ENCODE measurements at places on chromosomes 6 and 20. TPM values are rescaled to one million over a fixed set of nuclear protein-coding genes. Genes with fewer than 3 reads are reported as not detected.

- no peak overlapping the region for H3K4me3 ChIP-seq
- H3K4me1 ChIP-seq, result no peaks in the 10 kb centered on the region
- no peak overlapping the region for H3K27ac ChIP-seq
- H3K36me3 ChIP-seq, result peaks cover 5% of the 10 kb centered on the region
- H3K27me3 ChIP-seq, result no peaks in the 10 kb centered on the region
These were observed 300.1 kb downstream of the GMDS start for GRCh38 chr6:1945235-1945832.

DNA sequence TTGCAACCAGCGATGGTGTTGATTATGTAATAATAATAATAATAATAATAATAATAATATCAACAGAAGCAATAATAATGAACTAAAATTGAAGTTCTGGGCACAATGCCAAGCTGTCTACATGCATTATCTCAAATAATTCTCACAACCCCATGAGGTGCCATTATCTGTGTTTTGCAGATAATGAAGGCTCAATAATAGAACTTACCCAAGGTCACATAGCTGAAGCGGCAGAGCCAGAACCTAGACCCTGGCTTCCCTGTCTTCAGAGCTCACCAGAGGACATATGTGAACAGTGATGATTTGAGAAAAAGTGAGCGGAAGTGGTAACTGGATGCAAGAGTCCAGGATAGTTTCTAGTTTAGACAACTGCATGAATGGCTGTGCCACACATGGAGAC is 91.0 kb downstream of the HIVEP1 start:
- no peak overlapping the region for H3K27ac ChIP-seq
- peaks cover 40% of the 10 kb centered on the region for H3K36me3 ChIP-seq
- peaks cover 22% of the 10 kb centered on the region for H3K4me1 ChIP-seq
- DNase-seq, result no peak
- no peaks in the 10 kb centered on the region for H3K27me3 ChIP-seq
- H3K4me3 ChIP-seq, result no peak overlapping the region

GRCh38 chr6:112931832-112932231 is 584.7 kb downstream of the RFPL4B start:
- no peak overlapping the region for H3K4me3 ChIP-seq
- no peak for DNase-seq
- no peaks in the 10 kb centered on the region for H3K4me1 ChIP-seq

DNA sequence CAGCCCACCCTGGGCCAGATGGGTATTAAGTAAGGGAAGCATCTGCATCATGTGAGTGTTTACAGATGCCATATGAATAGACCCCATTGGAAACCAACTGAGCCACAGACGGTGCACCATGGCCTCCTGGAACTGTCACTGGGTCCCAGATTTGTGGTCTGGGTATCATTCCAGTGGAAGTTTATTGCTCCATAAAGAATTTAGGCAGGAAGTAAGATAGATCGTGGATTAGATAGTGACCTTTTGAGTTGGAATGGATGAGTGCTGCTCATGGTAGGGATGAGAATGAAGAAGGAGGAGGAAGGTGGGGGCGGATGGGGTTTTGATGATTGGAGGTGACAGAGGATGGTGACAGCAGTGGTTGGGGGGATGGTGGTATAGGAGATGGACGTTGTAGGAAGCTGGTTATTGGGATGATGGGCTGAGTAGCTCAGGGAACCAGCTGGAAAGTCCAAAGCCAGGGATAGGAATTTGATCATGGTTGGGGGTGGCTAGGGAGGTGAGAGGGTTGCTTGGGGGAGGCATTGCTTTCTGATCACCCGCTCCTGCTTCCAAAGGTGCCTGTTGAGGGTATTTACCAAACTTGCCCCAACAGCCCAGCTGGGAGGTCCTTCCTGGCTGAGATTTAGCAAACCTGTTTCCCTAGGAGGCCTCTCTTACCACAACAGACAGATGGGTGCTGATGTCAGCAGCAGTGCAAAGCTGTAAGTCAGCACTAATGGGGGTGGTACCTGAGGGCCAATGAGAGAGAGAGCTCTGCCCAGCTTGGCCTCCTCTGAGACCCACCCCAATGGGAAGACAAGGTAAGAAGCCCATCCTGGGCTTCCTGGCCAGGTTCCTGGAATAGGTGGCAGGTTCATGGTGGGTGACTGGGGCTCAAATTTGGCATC is 78.0 kb downstream of the VEGFA start:
- no peak overlapping the region for H3K4me3 ChIP-seq
- no peaks in the 10 kb centered on the region for H3K4me1 ChIP-seq
- no peaks in the 10 kb centered on the region for H3K27me3 ChIP-seq
- DNase-seq, result no peak
- H3K36me3 ChIP-seq, result no peaks in the 10 kb centered on the region
- H3K27ac ChIP-seq, result no peak overlapping the region

- DNase-seq, result no peak
- peaks cover 12% of the 10 kb centered on the region for H3K4me1 ChIP-seq
- H3K36me3 ChIP-seq, result no peaks in the 10 kb centered on the region
- no peak overlapping the region for H3K27ac ChIP-seq
These were observed 70.0 kb upstream of the TIAM2 start for GRCh38 chr6:154925130-154925529.

- H3K36me3 ChIP-seq, result peaks cover 2% of the 10 kb centered on the region
- no peak overlapping the region for H3K4me3 ChIP-seq
- peaks cover 38% of the 10 kb centered on the region for H3K27me3 ChIP-seq
These were observed 306 bp downstream of the EBF4 start for GRCh38 chr20:2692886-2693285.

GRCh38 chr20:43955062-43955749 is 40.6 kb downstream of the TOX2 start:
- DNase-seq, result peak; percentile 60
- H3K4me1 ChIP-seq, result peaks cover 66% of the 10 kb centered on the region
- peaks cover 58% of the 10 kb centered on the region for H3K27me3 ChIP-seq
- peaks cover 10% of the 10 kb centered on the region for H3K36me3 ChIP-seq
- no peak overlapping the region for H3K4me3 ChIP-seq
- peak overlapping the region; percentile 81 for H3K27ac ChIP-seq

DNA sequence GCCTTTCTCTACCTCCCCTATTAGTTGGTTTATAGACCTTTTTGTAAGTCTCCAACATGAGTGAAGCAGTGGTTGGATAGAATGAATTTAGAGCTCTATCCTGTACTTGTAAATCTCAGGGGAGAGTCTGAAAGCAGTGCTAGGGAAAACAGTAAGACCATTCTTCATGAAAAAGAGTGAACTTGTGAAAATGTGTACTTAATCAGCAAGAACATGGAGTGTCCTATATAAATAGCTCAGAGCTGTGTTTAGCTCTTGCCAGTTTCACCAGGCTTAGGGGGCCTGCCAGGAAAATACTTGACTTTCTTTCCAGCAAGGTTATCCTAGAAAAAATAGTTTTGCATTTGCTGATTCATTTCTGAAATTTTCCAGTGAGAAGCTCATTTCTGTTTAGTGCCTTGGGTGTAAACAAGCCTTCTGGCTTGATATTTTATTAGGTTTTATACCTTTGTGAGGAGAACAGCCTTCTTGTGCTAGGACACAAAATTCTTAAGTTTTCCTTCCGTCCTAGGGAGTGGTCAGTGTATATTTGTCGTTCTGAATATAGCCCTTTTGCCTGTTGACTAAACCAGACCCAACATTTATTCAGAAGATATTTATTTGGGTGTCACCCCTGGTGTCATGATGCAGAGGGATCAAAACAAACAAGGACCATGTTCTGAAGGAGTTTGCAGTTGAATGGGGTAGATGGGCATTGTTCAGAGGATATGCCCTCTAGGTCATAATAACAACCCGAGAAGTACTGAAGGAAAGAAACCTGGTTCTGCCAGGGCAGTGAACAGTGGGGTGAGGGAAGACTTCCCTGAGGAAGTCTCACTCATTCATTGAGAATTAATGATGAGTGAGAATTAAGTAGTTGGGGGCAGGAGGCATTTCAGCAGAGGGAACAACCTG is 7.6 kb downstream of the ARFGEF2 start:
- H3K27me3 ChIP-seq, result no peaks in the 10 kb centered on the region
- H3K27ac ChIP-seq, result no peak overlapping the region
- H3K36me3 ChIP-seq, result peaks cover 15% of the 10 kb centered on the region
- H3K4me3 ChIP-seq, result no peak overlapping the region
- peaks cover 30% of the 10 kb centered on the region for H3K4me1 ChIP-seq
- no peak for DNase-seq

GRCh38 chr6:28004350-28005151 is 47.5 kb downstream of the OR2B6 start:
- no peak for DNase-seq
- no peak overlapping the region for H3K27ac ChIP-seq
- H3K4me3 ChIP-seq, result no peak overlapping the region
- no peaks in the 10 kb centered on the region for H3K36me3 ChIP-seq
- H3K4me1 ChIP-seq, result no peaks in the 10 kb centered on the region

DNA sequence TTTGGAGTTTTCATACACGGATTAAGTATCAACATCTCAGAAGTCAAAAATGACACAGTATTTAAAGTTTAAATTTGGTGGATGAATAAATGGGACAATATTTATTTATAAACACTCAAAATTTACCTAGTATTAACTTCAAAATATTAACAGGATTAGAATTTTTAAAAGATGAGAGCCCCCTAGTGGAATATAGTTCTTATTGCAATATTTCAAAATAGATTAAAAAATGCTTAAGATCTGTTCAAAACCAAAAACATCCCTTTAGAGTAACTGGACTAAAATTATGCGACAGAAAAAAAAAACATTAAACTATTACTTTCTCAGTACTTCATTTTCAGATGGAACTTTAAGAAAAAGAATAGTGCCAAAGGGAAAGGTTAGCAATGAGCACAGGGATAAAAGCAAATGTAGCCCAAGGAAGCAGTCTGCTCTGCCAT is 56.6 kb downstream of the SNX14 start:
- no peak overlapping the region for H3K4me3 ChIP-seq
- no peak for DNase-seq
- H3K27me3 ChIP-seq, result no peaks in the 10 kb centered on the region
- no peak overlapping the region for H3K27ac ChIP-seq

DNA sequence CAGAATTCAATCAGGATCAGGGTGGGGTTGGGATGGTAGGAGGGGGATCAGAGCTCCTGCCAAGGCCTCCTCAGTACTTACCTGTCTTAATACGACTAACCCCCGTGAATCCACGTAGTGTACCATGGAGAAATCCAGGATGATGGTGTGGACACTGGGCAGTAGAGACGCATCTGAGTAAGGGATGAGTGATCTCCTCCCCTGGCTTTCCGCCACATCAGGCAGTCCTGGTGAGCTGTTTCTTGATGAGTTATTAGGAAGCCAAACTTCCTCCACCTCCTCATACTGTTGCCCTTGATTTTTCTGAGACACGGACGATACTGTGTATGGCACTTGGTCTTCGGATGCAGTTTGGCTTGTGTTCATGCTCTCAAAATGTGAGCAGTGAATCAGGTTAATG is 34.2 kb upstream of the SRPK1 start:
- no peak overlapping the region for H3K4me3 ChIP-seq
- no peaks in the 10 kb centered on the region for H3K36me3 ChIP-seq
- DNase-seq, result no peak
- peaks cover 9% of the 10 kb centered on the region for H3K27me3 ChIP-seq

GRCh38 chr20:47663354-47664067 is 121.8 kb downstream of the SULF2 start:
- H3K4me1 ChIP-seq, result no peaks in the 10 kb centered on the region
- H3K36me3 ChIP-seq, result no peaks in the 10 kb centered on the region
- DNase-seq, result peak; percentile 67
- no peak overlapping the region for H3K4me3 ChIP-seq
- H3K27ac ChIP-seq, result no peak overlapping the region

- no peak overlapping the region for H3K27ac ChIP-seq
- DNase-seq, result no peak
- peaks cover 11% of the 10 kb centered on the region for H3K27me3 ChIP-seq
- no peaks in the 10 kb centered on the region for H3K36me3 ChIP-seq
- H3K4me3 ChIP-seq, result peak overlapping the region; percentile 0
These were observed 23.8 kb downstream of the UST start for GRCh38 chr6:148770408-148771211.

DNA sequence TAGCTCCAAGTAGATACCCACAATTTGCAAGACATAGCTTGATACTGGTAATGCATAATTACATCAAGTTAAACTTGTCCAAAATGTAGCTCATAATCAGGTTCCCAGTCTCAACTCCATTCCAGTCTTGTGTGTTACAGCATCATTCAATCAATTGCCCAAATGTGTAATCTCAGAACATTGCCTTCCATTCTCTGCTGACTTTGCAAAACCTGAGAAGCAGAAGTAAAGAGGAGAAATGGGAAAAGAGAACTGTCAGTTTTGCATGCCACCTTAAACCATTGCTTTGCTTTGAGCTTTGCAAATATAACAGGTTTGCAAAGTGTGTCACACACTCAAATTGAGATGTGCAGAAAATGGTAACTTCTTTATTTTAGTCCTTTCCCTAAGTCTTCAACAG is 40.3 kb upstream of the CNKSR3 start:
- H3K4me1 ChIP-seq, result no peaks in the 10 kb centered on the region
- no peak overlapping the region for H3K4me3 ChIP-seq
- peaks cover 4% of the 10 kb centered on the region for H3K27me3 ChIP-seq
- no peak for DNase-seq

DNA sequence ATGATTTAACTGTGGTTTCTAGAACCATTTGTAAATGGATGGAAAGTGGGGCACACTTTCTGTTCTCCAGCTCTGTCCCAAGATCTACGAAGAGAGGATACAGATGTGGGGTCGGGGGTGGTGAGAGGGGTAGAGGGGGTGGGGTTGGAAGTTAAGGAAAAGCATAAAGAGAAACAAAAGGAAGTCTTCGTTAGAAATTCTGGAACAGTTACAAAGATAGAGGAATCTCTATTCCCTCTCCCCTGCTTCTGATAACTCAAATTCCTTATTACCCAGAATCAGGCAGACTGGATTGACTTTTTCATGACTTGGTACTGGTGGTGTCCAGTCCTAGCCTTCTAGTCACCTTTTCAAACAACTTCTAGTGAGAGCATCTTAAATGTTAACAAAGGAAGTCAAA is 4.9 kb downstream of the GCM1 start:
- no peak overlapping the region for H3K27ac ChIP-seq
- H3K27me3 ChIP-seq, result peaks cover 4% of the 10 kb centered on the region
- no peak for DNase-seq

DNA sequence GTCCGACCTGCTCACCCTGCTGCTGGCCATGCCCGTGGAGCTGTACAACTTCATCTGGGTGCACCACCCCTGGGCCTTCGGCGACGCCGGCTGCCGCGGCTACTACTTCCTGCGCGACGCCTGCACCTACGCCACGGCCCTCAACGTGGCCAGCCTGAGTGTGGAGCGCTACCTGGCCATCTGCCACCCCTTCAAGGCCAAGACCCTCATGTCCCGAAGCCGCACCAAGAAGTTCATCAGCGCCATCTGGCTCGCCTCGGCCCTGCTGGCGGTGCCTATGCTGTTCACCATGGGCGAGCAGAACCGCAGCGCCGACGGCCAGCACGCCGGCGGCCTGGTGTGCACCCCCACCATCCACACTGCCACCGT is 885 bp downstream of the NTSR1 start:
- no peak overlapping the region for H3K27ac ChIP-seq
- H3K4me1 ChIP-seq, result peaks cover 9% of the 10 kb centered on the region
- H3K36me3 ChIP-seq, result no peaks in the 10 kb centered on the region
- DNase-seq, result no peak
- H3K27me3 ChIP-seq, result peaks cover 27% of the 10 kb centered on the region

- H3K4me3 ChIP-seq, result no peak overlapping the region
- no peak for DNase-seq
- H3K4me1 ChIP-seq, result no peaks in the 10 kb centered on the region
- H3K27me3 ChIP-seq, result no peaks in the 10 kb centered on the region
- no peak overlapping the region for H3K27ac ChIP-seq
These were observed 652.3 kb downstream of the EPHA7 start for GRCh38 chr6:92767101-92767500.

Gene SLC2A10
- total RNA-seq, result 0.08 TPM

Gene ZC3H12D
- total RNA-seq, result 28.0 TPM

Gene SSTR4
- not detected for total RNA-seq

Gene CLPSL1
- total RNA-seq, result not detected

Gene NCOA5
- total RNA-seq, result 26.2 TPM

Gene PAX1
- not detected for total RNA-seq

Gene TNNC2
- total RNA-seq, result not detected

Gene ZNF341
- total RNA-seq, result 3.7 TPM

Gene EYA4
- total RNA-seq, result not detected

Gene C2
- total RNA-seq, result 1.6 TPM

Gene UST
- total RNA-seq, result 0.82 TPM

Gene TRIM15
- total RNA-seq, result not detected

All from activated naive CD8-positive, alpha-beta T cell treated with anti-CD3 and anti-CD28 coated beads for 36 hours (primary cell).